ENCODE measurements at places on chromosomes 2 and 18. TPM values are rescaled to one million over a fixed set of nuclear protein-coding genes. Genes with fewer than 3 reads are reported as not detected.

The MFSD6 gene
- 48.0 TPM for total RNA-seq

The CD207 gene
- not detected for total RNA-seq

GRCh38 chr18:67483237-67483636 is 33.3 kb downstream of the DSEL start:
- H3K27me3 ChIP-seq: no peaks in the 10 kb centered on the region
- H3K4me3 ChIP-seq: no peak overlapping the region
- H3K36me3 ChIP-seq: no peaks in the 10 kb centered on the region
- no peak for DNase-seq
- no peaks in the 10 kb centered on the region for H3K4me1 ChIP-seq
- no peak overlapping the region for H3K27ac ChIP-seq

DNA sequence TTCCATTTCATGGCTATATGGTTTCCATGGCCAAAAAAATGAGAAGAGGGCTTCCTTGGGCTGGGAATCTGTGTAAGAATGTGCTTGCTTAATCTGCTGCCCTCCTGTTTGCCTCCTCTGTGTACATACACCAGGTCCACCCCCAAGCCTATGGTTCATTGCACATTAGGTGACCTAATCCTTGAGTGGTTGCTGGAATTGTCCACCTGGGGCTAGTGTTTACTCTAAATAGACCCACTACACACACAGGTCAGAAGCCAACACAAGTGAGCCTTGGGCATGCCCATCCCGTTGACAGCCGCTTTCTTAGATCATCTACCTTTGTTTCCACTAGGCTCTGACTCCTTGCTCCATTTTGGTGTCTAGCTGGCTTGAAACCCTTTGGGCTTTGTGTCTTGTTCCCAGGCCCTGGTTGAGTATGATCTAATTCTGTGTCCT is 59.2 kb upstream of the ATL2 start:
- H3K36me3 ChIP-seq: no peaks in the 10 kb centered on the region
- no peak overlapping the region for H3K4me3 ChIP-seq
- DNase-seq: no peak

GRCh38 chr18:13745696-13746095 is 19.2 kb downstream of the RNMT start:
- peaks cover 76% of the 10 kb centered on the region for H3K36me3 ChIP-seq
- no peak overlapping the region for H3K27ac ChIP-seq
- H3K4me1 ChIP-seq: no peaks in the 10 kb centered on the region
- no peak for DNase-seq
- H3K27me3 ChIP-seq: no peaks in the 10 kb centered on the region
- no peak overlapping the region for H3K4me3 ChIP-seq

All from natural killer cell (primary cell).